Esophagus muscularis mucosa (tissue), 4 donors: ENCODE measurements at places on chromosomes 11 and 22. TPM values are rescaled to one million over a fixed set of nuclear protein-coding genes. Genes with fewer than 3 reads are reported as not detected.
A peak's percentile ranks its signal among the peaks of the same experiment; 100 is the strongest.

POTEH gene
- total RNA-seq, result not detected

NRIP3 gene
- 2.1 TPM for total RNA-seq

TENM4 gene
- 6.9 TPM for total RNA-seq

OR8H3 gene
- total RNA-seq, result not detected

MS4A14 gene
- total RNA-seq, result 1.6 TPM

FGF3 gene
- total RNA-seq, result not detected

GRCh38 chr11:34481307-34481706 is 32.3 kb downstream of the ELF5 start:
- H3K27me3 ChIP-seq, result no peaks in the 10 kb centered on the region
- no peaks in the 10 kb centered on the region for H3K36me3 ChIP-seq
- no peak for DNase-seq
- no peaks in the 10 kb centered on the region for H3K4me1 ChIP-seq

DNA sequence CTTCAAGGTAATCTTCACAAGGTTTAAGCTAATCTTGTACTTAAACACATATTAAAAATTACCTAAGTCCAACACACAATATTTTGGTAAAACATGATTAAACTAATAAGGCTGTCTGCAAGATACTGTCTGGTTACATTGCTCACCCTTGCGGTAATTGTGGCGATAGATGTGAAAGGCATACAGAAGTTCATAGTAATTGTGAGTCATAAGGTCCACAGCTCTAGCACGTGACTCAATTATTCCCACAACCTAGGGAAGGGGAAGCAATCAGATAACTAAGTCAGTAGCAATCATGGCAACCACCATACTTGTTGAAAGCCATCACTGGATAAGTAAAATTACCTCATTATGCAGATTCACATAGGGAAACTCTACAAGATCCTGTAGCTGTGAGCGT is 30.5 kb upstream of the FNBP4 start:
- H3K36me3 ChIP-seq, result peaks cover 71% of the 10 kb centered on the region
- no peak overlapping the region for H3K27ac ChIP-seq
- H3K27me3 ChIP-seq, result no peaks in the 10 kb centered on the region
- no peaks in the 10 kb centered on the region for H3K4me1 ChIP-seq

- H3K4me3 ChIP-seq, result peak overlapping the region; percentile 53
- H3K36me3 ChIP-seq, result no peaks in the 10 kb centered on the region
- peaks cover 13% of the 10 kb centered on the region for H3K4me1 ChIP-seq
- no peaks in the 10 kb centered on the region for H3K27me3 ChIP-seq
- H3K27ac ChIP-seq, result no peak overlapping the region
- no peak for DNase-seq
These were observed 187.4 kb downstream of the MN1 start for GRCh38 chr22:27614006-27614649.

- no peak overlapping the region for H3K4me3 ChIP-seq
- no peaks in the 10 kb centered on the region for H3K4me1 ChIP-seq
- no peak overlapping the region for H3K27ac ChIP-seq
- peaks cover 34% of the 10 kb centered on the region for H3K36me3 ChIP-seq
- no peaks in the 10 kb centered on the region for H3K27me3 ChIP-seq
These were observed 7.9 kb downstream of the RGL4 start for GRCh38 chr22:23698673-23699235.

DNA sequence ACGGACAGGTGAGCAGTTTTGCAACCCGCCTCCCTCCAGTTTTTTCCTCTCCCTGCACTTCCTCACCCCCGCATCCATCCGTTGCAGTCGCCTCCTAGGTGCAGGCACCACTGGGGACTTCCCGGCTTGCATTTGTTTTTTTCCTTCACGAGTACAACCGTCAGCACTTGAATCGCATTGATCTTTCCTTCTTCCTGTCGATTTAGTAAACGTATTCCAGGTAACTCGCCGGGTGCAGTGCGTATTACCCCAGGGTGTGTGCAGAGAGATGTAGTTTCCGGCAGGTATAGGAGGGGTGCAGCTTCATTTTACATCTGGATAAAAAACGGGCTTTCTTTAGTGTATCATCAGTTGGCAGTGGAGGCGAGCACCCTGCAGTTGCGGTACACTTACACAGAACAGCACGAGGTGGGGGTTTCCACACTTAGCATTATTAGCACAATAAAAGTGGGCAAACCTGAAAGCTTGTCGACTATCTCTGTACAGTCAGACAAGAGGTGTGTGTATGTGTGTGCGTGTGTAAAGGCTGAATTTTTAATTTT is at the start of gene SORL1-AS1:
Gene SORL1-AS1 (minus strand): TSS at position 359 of the 542 bp plus-strand sequence.
- peak within 1 kb of the TSS; percentile 81 for H3K4me3 ChIP-seq
- DNase-seq, result no peak
- H3K27ac ChIP-seq, result peak within 1 kb of the TSS; percentile 66
- H3K27me3 ChIP-seq, result no peaks in the 10 kb centered on the region
- peaks cover 28% of the 10 kb centered on the region for H3K4me1 ChIP-seq

- no peak overlapping the region for H3K4me3 ChIP-seq
- peaks cover 76% of the 10 kb centered on the region for H3K4me1 ChIP-seq
- H3K27ac ChIP-seq, result peak overlapping the region; percentile 13
- peaks cover 21% of the 10 kb centered on the region for H3K36me3 ChIP-seq
These were observed 4.7 kb downstream of the CARS1 start for GRCh38 chr11:3052567-3052966.

DNA sequence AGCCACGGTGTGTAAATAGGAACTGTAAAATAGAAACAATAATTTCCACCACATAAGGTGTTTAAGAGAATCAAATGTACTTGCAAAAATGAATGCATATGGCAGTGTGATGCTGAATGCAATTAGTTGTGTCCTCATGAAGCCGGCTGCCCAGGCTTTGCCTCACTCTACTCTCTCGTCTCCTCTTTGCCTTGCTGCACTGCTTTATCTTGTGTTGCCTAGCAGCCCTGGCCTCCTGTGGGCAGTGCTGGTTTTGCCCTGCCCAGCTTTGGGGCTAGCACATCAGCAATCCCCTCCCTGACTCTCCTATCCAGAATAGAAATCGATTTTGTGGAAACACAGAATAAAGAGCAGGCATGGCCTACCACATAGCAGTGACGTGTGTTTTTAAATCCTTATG is 30.0 kb downstream of the LRRC32 start:
- no peaks in the 10 kb centered on the region for H3K36me3 ChIP-seq
- no peak overlapping the region for H3K4me3 ChIP-seq
- no peak overlapping the region for H3K27ac ChIP-seq
- DNase-seq, result no peak
- no peaks in the 10 kb centered on the region for H3K27me3 ChIP-seq

DNA sequence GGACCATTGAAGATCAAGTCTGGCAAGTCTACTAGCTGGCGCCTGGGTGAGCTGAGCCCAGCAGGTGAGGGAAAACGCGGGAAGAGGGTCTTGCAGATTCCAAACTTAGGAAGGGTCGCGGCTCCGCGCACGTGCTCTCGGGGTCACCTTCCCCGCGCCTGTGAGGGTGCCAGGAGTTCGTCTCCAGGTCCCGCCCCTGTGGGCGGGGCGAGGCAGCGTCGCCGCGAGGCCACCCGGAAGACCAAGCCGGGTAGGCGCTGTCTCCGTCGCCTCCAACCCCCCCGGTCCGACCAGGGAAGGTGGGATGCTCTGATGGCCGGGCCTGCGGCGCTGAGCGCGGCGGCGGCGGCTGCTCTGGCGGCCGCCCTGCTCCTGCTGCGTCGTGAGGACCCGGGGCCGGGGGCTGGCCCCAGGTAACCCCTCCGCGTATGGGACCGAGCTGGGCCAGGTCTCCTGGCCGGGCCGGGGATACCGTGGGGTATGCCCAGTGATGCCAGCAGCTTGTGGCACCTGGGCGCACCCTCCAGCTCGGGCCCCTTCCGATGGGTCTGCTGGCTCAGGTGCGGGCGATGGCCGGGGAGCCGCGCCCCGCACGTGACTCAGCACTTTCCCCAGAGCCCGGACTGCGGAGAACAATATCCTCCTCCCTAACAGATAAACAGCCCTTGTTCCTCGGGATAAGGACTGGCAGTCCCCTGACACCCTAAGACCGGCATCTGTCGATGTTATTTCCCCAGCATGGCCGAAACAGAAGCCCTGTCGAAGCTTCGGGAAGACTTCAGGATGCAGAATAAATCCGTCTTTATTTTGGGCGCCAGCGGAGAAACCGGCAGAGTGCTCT is at the start of gene HTATIP2:
Gene HTATIP2 (plus strand): TSS at position 215 of the 841 bp plus-strand sequence. CDS start 524 bp downstream, at position 739.
- peak within 1 kb of the TSS; percentile 80 for H3K27ac ChIP-seq
- DNase-seq, result no peak
- peaks cover 41% of the 10 kb centered on the region for H3K4me1 ChIP-seq
- no peaks in the 10 kb centered on the region for H3K36me3 ChIP-seq
- H3K4me3 ChIP-seq, result peak within 1 kb of the TSS; percentile 76
